ENCODE measurements at places on chromosomes 12 and 14.

GRCh38 chr14:58907803-58908202 lies 270.0 kb downstream of the DACT1 start:
- DNase-seq: no peak

GRCh38 chr12:123733229-123733628 lies 21.1 kb downstream of the ATP6V0A2 start:
- DNase-seq: no peak

DNA sequence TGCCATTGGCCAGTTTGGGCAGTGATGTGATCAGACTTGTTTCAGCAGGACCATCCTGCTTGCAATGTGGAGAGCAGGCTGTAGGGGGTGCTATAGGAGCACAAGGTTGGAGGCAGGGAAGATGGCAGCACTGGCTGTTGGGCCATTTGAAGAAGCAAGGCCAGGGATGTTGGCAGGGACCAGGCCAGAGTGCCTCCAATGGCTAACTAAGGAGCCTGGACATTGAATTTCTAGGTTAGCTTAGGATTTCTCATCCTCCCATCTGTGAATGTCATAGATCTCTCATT lies 23.5 kb downstream of the FGF23 start:
- peak; percentile 73 for DNase-seq

GRCh38 chr12:62258941-62259630 lies 1.1 kb upstream of the USP15 start:
- no peak for DNase-seq

DNA sequence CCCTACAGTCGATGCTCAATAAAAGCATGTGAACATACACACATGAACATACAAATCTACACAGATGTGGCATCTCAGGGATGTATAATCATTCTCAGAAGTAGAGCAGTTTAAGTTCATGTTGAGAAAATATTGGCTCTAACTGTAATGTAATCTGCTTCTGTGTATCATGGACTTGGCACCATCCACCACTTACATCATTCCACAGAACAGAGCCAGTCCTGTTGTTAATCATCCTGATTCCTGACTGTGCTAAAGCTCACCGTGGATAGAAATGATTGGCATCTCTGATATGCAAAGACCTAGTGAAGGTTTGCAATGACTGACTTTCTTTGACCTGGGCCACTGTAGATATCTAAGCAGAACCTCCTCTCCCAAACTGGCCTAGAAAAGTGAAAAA lies 1141.3 kb downstream of the BCL11B start:
- no peak for DNase-seq

- no peak for DNase-seq
Observed at GRCh38 chr12:100632445-100632892, 59.0 kb downstream of the GAS2L3 start.

- no peak for DNase-seq
Observed at GRCh38 chr12:119369907-119370546, 35.5 kb downstream of the CCDC60 start.

- peak; percentile 60 for DNase-seq
Observed at GRCh38 chr12:6230321-6231110, 30.3 kb downstream of the CD9 start.

DNA sequence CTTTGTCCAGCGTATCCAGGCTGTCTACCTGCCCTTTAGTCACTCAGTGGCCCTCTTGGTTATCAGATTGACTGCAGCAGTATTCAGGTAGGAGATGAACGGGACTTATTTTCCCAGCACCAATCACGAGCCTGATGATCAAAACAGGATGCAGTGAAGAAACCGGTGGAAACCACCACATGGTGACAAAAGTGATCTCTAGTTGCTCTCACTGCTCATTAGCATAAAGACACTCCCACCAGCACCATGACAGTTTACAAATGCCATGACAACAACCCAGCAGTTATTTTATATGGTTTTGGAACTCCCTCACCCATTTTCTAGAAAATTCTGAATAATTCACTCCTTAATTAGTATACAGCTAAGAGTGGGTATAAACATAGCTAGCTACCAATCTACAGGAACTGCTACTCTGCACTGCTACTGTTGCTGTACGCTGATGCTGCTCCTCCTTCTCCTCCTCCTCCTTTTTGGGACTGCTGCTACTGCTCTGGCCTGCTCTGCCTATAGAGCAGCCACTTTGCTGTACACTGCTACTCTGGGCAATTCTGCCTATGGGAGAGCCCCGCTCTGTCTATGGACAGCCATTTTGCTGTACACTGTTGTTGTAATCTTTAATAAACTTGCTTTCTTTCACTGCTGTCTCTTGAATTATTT lies 142.5 kb upstream of the SSTR1 start:
- DNase-seq: peak; percentile 41

GRCh38 chr14:95021588-95021987 lies 135.7 kb downstream of the DICER1 start:
- no peak for DNase-seq

- DNase-seq: no peak
Observed at GRCh38 chr12:92030618-92031017, 115.0 kb downstream of the BTG1 start.

GRCh38 chr14:72892103-72892878 lies 1.6 kb downstream of the DPF3 start:
- no peak for DNase-seq

DNA sequence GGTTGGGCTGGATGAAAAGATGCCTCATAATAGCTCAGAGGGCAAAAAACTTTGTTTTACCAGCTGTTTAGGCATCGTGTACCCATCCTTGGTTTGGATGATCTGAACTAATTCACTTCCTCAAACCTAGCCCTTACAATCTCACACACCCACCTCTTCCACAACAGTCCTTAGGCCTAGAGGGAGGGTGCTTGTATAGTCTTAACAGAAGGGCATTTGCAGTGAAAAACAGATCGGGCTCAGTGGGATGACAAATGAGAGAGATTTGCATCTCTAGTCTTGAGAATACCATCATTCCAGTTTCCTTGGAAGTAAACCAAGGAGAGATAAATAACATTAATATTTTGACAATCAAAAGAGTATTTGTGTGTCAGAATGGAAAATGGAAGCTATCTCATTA lies 11.0 kb downstream of the SLCO1A2 start:
- DNase-seq: no peak
